PC-9 (cell line): ENCODE measurements at places on chromosomes 6 and 20. TPM values are rescaled to one million over a fixed set of nuclear protein-coding genes. Genes with fewer than 3 reads are reported as not detected.

DNA sequence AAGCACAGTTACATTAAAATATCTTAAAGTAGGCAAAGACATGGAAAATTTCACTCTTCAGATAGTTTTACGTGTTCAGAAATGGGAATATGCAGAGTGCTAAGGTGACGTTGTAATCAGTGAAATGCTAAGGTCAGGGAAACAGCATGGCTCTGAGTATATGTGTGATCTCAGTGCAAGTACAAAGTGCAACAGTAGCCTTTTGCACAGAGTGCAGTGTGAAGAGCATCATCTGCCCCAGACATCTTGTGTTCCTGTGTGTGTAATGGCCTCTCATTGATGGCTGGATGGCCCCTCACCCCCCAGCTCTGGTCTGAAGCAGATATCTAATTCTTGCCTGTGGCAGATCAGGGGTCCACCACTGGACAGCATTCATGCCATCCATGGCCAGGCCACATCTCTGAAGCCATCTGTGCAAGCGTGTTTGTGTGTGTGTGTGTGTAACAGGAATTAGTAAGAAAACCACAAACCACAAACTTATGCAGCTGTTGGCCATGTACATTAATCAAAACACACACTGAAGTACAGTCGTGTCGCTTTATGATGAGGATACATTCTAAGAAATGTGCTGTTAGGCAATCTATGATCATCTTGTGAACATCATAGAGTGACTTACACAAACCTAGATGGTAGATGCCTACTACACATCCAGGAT lies 165.1 kb downstream of the RALGAPA2 start:
- no peak for DNase-seq

The UBE2C gene
- 207 TPM in 2 replicates for total RNA-seq

The FAM209A gene
- total RNA-seq, result not detected in 2 replicates

DNA sequence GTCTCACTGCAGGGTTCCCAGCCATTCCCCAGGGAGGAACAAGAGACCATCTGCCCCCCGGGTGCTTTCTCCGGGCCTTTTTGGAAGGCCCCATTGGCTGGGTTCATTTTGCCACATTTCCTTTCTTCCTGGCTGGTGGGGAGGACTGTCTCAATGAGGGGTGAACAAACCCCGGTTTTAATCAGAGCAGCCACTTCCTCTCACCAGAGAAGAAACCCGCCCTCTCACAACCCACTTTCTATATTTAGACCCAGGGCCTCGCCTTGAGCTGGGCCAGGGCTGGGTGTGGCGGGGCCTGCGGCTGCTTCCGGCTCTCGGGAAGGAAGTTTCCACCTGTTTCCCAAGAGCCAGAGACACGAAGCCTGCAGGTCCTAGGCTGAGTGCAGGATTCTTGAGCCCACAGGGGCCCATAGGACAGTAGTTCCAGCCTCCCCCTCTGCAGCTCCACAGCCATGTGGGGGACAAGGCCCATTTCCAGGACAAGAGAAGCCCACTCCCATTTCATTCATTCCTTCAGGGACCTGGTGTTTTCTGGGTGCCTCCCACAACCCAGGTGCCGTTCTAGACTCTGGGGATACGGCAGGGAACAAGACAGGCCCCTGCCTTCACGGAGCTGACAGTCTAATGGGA lies 41.8 kb downstream of the RBM38 start:
- peak; percentile 63 for DNase-seq

The SEL1L2 gene
- not detected in 2 replicates for total RNA-seq

DNA sequence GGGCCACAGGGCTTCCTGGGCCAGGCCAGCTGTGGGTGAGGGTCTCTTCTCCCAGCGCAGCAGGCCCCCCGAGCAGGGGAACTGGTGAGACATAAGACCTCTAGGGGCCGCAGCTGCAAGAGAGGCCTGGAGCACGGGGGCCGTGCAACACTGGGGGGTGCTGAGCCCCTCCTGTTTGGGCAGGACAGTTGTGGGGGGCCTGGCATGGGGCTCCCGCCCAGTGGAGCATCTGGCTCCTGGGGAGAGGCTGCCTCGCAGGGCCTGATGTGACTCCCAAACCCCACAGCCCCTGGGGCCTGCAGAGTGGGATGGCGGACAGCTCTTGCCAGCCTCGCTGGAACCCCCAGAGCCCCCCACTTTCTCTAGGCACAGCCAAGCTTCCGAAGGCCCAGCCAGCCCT lies 16.9 kb upstream of the GATA5 start:
- DNase-seq, result no peak

DNA sequence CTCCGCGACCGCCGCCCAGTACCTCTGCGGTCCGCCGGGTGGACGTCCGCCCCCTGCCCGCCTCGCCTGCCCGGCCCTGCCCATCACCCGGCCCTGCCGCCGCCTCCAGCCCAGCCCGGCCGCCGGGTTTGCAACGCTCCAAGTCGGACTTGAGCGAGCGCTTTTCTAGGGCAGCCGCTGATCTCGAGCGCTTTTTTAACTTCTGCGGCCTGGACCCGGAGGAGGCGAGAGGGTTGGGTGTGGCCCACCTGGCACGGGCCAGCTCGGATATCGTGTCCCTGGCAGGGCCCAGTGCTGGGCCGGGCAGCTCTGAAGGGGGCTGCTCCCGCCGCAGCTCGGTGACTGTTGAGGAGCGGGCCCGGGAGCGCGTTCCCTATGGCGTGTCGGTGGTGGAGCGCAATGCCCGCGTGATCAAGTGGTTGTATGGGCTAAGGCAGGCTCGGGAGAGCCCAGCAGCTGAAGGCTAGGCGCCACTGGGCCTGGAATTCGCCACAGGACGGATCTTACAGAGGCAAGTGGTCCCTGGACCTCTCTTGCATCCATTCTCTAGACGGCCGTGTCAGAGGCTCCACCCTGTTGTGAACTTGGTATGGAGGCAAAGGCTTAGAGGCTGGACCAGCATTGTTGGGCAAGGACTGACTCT lies 11.8 kb downstream of the FAM110A start:
- no peak for DNase-seq

The RIMS4 gene
- total RNA-seq, result 0.13 and 0.15 TPM in 2 replicates

DNA sequence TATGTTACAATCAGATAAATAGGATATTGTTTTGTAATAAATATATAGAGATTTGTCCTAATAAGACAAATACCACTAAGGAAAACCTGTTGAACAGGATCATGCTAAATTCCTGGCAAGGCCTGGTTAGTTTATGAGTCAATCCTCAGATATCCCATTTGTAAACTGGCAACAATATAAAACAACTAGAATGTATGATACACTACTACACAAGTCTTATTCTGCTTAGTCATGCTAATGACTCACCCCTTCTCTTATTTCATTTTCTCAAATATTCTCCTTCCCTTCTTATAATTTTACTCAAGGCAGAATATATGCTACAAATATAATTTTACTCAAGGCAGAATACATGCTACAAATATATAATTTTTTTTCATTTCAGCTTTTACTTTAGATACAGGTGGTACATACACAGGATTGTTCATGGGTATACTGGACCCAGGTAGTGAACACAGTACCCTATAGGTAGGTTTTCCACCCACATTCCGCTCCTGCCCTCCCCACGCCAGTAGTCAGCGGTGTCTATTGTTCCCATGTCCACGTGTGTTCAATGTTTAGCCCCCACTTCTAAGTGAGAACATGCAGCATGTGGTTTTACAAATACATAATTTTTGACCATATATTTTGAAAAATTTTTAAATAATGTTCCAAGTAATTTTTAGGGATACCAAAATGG lies 6.3 kb downstream of the OSER1 start:
- peak; percentile 100 for DNase-seq

- no peak for DNase-seq
These were observed 20.6 kb downstream of the FOXC1 start for GRCh38 chr6:1630212-1630770.

DNA sequence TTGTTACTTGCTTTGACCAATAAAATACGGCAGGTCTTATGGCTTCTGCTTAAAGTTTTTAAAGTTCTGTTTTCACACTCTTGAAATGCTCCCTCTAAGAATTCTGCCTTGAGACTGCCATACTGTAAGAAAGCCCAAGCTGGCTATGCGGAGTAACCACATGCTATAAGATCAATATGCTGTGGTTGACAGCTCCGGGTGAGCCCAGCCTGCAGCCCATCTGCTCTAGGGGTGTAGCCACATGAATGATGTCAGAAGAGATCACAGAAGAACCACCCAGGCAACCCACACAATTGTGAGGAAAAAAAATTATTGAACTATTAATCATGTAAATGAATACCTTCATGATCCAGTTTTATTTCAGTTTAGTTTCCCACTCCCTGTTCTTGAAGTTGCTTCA lies 26.1 kb upstream of the SH3BGRL2 start:
- DNase-seq, result no peak
